Activated effector memory CD4-positive, alpha-beta T cell treated with Interleukin-2 at 50 U/mL for 16 hours (primary cell): ENCODE measurements at places on chromosomes 2 and 18.

DNA sequence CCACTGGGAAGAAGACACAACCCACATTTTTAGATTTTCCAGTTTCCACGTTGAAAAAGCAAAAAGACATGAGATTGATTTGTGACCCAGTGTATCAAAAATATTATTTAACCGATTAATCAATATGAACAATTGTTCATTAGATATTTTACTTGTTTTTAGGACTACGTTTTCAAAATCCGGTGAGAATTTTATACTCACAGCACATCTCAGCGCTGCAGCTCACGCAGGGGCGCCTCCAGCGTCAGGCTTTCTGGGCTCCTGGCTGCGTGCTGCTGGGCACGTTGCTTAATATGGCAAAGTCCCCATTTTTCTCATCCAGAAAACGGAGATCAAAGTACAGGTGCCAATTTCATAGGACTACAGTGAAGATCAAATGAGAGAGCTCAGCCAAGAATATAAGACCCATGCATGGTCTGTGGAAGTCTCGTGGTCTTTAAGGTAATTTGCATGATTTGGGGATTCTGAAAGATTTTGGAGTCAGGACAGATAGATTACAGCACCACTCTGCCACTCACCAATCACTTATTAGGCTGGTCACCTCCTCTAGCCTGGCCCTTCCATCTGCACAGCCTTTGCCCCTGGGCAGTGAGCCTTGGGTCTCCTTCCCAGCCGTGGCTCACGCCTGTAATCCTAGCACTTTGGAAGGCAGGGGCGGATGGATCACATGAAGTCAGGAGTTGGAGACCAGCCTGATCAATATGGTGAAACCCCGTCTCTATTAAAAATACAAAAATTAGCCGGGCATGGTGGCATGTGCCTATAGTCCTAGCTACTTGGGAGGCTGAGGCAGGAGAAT is 36.2 kb downstream of the PTPN18 start:
- no peak for DNase-seq

DNA sequence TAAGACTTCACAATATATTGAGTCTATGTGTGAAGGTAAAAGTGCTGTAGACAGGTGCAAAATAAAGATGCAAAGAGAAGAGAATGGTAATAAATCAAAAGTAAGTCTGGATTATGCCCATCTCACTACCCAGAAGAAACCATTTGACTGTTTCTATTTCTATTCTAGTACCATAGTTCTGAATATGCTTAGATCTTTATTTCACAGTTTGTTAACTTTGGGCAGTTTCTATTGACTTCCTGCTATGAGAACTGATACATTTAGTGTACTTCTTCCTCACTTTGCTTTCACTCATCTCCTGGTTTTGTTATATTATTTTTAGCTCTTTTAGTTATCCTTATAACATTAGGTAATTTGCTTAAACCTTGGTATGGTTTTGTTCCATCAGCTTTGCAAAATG is 94.9 kb downstream of the HS1BP3 start:
- DNase-seq = no peak

- DNase-seq = no peak
Observed at GRCh38 chr2:18625563-18625962, 36.2 kb upstream of the NT5C1B start.

- DNase-seq = no peak
Observed at GRCh38 chr2:158723921-158724802, 71.0 kb upstream of the DAPL1 start.

- DNase-seq = no peak
Observed at GRCh38 chr18:35106845-35107148, 65.6 kb downstream of the MAPRE2 start.

DNA sequence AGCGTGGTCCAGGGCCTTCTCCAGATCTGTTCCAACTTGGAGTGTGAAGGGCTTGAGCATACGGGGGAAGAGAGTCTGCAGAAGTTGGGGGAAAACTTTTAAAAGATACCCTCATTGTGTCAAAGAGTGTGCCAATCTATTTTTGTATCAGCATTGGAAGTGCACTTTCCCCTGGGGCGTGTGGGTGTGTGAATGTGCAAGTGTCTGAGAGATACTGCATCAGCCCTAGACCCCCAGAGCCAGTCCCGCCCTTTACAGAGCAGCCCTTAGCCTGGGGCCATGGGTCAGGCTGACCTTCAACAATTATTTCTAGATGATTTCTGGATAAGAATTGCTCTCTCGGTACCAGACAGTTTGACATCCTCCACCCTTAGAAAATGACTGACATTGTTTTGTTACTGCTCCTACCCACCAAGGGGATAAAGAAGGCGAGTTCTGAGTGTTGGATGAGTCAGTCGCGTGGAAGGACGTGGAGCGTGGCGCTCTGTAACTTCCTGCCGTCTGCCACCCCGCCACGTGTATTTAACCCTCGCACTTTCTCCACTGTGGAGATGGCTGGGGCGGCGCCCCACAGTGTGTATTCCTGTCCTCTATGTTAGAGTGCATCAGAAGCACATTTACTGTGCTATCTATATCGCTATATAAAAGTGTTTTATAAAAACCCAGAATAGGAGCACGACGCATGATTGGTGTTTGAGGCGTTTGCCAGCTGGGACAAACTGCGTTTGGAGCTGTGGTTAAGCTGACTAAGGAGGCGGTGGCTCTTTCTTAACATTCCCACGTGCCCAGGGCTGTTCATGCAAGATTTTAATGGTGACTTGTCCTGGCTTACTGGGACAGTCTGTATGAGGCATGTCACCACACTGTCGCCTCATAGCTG is 122.6 kb downstream of the CABLES1 start:
- no peak for DNase-seq

DNA sequence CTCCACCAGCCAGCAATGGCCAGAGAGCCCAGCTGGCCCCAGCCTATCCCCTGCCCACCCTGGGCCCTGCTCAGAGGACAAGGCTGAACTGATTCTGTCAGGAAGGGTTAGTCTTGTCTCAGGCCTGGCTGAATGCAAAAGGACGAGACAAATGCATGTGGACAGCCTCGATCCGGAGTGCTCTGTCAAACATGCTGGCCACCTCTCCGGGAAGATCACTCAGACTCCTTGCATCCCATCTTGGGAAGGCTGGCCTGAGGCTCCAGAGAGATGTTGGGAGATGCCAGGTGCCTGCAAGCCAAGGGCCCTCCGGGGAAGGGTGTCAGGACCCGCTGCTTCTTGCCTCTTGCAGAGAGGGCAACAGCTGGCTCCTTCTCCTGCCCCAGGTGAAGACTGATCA is 20.2 kb upstream of the C1QL2 start:
- no peak for DNase-seq

GRCh38 chr2:241540401-241540770 is 18.2 kb upstream of the BOK start:
- no peak for DNase-seq
